ENCODE measurements at places on chromosomes 3 and 15.

DNA sequence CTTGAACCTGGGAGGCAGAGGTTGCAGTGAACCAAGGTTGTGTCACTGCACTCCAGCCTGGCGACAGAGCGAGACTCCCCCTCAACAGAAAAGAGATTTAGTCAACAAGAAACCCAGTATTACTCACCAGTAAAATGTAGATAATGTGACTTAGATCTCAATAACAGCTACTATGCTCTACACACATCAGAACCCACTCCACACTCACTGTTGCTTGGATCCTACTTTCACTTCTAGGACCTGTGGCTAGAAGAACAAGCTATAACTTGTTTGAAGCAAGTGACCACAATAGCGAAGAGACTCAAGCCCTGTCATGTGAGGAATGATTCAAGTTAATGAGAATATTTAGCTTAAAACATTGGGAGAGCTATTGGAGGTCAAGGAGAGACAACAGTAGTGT lies 100.7 kb downstream of the ANXA2 start:
- DNase-seq = no peak

GRCh38 chr3:187739094-187739560 lies 6.1 kb downstream of the BCL6 start:
- DNase-seq = peak; percentile 45

- no peak for DNase-seq
Observed at GRCh38 chr15:63778800-63779199, 54.9 kb downstream of the HERC1 start.

DNA sequence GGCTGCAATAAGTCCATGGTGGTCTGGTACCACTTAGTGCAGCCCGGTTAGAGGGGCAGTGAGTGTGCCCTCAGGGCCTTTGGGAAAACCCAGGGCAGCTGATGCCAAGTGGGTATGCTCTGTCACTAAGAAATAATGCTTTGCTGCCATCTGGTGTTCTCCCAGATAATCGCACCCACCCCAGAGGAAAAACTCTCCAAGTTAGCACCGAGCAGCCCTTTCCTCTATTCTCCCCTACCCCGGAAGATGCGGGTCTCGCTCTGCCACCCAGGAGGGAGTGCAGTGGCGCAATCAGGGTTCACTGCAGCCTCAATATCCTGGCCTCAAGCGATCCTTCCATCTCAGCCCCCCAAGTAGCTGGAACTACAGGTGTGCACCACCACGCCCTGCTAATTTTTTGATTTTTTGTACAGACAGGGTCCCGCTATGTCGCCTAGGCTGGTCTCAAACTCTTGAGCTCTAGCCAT lies 21.3 kb upstream of the DAPK2 start:
- peak; percentile 80 for DNase-seq

GRCh38 chr15:75669879-75670212 lies 22.1 kb downstream of the SNX33 start:
- DNase-seq = no peak

DNA sequence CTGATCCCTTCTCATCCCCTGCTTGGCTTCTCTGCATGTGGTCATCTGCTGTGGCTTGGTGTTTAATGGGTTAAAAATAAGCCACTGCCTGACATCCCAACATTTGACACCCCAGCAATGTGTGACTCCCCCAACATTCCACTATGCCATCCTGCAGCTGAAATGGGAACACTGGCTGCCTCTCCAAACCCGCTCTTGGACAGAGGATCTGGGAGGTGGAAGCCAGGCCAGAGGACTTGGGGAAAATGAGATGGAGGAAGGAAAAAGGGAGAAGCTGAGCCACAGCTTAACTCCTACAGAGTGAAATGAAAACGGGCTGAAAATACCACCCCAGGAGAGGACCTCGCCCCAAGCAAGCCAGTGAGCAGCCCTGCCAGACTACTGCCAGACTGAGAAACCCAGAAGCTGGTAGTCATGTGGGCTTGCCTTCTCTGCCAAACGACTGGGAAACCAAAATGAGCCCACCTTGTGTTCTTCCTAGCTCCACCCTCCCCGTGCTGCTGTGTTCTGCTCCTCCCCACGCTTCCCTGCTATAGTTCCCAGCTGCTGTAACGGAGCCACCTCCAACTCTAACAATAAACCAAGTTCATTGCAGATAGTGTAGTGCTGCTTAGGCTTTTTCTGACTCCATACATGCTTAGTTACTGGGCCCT lies 13.7 kb downstream of the MAP1A start:
- no peak for DNase-seq

DNA sequence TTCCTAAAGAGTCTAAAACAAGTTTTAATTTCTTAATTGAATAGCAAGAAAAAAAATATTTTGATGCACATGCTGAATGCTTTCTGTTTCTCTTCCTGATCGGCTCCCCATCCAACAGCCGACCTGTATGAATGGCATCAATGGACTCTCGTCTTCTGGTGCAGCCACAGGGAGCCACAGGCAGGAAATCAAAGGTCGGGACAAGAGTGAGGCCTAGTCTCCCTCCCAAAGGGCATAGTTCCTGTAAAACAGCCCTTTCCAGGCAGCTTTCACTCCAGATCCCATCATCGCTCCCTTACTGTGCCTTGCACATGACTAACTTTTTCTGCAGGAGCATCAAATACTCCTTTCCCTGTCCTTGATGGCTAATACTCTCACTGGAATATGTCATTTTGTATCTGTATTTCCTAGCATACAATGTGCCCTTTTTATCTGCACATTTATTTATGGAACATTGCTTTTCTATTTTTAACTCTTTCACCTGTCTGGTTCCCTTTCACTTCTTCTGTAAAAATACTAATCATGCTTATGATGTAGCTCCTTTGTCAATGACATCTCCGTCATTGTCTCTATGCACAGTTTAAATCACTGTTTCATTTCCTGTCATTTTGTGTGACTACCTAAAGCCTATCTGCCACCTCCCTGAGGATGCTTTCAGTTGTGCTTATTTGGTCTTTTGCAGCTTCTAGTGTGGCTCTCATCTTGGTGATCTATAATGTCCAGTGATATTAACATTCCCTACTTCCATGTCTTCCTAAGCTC lies 326.2 kb downstream of the CTNNB1 start:
- peak; percentile 4 for DNase-seq
